Stimulated activated CD4-positive, alpha-beta T cell treated with anti-CD3 and anti-CD28 coated beads, Interleukin-12 subunit alpha, Interleukin-12 subunit beta, amount 100 ng/mL, for 24 hours (primary cell): ENCODE measurements at places on chromosomes 6 and 20.

DNA sequence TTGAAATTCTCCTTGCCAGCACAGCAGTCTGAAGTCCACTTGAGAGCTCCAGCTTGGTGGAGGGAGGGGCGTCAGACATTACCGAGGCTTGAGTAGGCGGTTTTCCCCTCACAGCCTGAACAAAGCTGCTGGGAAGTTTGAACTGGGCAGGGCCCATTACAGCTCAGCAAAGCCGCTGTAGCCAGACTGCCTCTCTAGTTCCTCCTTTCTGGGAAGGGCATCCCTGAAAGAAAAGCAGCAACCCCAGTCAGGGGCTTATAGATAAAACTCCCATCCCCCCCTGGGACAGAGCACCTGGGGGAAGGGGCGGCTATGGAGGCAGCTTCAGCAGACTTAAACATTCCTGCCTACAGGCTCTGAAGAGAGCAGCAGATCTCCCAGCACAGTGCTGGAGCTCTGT lies 325.3 kb downstream of the GJA1 start:
- no peak for DNase-seq

DNA sequence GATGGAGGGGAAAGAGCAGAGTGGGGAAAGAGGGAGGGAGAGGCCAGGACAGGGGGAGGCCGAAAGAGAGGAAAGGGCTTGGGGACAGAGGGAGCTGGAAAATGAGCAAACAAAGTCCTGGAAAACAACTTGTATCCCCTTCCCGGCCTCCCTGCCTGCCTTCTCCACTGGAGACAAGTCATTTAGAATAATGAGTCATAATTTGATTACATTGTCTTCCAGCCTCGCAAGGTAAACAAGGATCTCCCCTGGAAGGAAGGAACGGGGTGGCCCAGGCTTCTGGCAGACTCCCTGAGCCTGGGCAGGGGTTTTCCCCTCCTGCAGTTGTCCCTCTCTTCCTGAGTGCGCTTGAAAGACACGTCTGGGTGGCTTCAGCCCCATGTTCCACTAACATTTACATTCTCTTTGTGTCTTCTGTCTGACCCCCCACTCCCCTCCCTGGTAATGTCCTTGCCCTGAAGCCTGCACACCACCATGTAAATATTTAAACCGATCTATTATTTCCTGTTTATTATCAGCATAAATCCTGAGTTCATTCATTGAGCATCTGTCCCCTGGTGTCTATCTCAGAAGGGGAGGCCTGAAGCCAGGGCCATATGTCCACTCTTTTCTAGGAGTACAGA lies 12.1 kb upstream of the MRPS18A start:
- no peak for DNase-seq

GRCh38 chr6:70537266-70537665 lies 29.5 kb upstream of the SDHAF4 start:
- no peak for DNase-seq

DNA sequence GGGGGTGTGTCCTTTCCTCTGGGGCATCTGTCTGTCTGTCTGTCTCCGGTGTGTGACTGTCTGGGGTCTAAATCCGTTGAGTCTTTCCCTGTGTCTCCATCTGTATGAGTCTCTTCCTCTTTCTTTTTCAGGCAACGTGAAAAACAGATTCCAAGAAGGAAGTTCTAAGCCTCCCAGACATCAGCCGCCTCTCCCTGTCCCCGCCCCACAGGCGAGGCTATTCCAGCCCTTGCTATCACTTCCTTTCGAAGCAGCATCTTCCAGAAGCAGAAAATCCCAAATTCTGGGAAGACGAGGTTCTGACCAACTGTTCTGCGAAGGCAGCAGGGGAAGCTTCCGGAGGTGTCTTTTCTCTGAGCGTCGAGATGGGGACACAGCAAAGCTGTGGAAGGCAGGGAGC lies 34.0 kb downstream of the PMEPA1 start:
- DNase-seq: no peak

- no peak for DNase-seq
These were observed 50.7 kb downstream of the TNFAIP3 start for GRCh38 chr6:137917551-137918325.

- no peak for DNase-seq
These were observed 186.4 kb downstream of the SASH1 start for GRCh38 chr6:148529010-148529409.

GRCh38 chr6:154466971-154467679 lies 43.4 kb downstream of the CNKSR3 start:
- DNase-seq: no peak

- no peak for DNase-seq
These were observed 1.1 kb upstream of the JPH2 start for GRCh38 chr20:44187772-44188709.

GRCh38 chr6:18154507-18155149 lies at the start of gene TPMT:
Gene TPMT (minus strand): TSS chr6:18155077. CDS start chr6:18149127, 5,950 bp downstream.
- no peak for DNase-seq

DNA sequence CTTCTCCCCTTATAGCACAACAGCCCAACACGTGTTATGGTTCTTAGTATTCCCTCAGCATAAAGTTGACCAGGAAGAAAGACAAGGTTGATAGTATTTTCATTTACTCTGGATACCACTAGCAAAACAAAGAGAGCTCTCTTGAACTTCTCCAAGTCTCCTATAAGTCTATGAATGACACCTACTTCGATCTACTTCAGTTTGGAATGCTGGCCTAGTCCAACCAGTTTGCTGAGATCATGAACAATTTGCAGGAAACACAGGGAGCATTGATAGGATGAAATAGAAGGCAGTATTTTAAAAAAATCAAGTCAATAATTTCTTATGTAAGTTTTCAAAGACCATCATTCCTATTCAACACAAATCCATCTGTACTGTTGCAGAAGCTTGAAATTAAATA lies 93.6 kb downstream of the GJA10 start:
- DNase-seq: no peak

DNA sequence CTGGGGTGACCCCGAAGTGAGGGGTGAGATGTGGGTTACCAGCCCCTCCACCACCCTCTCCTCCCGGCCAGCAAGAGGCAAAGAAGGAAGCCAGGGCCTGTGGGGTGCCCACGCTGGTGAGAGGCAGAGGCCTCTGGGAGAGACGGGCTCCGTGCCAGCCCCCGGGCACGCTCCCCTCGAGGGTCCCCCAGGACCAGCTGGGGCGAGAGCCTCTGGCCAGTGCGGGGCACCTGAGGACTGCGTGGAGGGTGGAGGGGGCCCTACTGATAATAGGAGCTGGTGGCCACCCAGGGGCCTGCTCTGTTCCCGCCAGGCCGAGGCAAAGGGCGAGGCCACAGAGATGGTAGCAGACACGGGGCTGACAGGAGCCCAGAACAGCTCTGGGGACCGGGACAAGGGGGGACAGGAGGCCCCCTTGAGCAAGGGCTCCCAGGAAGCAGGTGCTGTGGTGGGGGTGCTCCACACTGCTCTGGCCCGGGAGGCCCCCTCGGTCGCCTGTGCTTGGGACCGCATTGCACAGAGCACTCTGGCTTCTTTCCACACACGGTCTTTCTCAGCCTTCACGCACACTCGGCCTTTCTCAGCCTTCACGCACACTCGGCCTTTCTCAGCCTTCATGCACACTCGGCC lies 226.9 kb downstream of the TTLL2 start:
- DNase-seq: no peak

- DNase-seq: no peak
These were observed 45.7 kb upstream of the TMEM170B start for GRCh38 chr6:11491596-11492463.

DNA sequence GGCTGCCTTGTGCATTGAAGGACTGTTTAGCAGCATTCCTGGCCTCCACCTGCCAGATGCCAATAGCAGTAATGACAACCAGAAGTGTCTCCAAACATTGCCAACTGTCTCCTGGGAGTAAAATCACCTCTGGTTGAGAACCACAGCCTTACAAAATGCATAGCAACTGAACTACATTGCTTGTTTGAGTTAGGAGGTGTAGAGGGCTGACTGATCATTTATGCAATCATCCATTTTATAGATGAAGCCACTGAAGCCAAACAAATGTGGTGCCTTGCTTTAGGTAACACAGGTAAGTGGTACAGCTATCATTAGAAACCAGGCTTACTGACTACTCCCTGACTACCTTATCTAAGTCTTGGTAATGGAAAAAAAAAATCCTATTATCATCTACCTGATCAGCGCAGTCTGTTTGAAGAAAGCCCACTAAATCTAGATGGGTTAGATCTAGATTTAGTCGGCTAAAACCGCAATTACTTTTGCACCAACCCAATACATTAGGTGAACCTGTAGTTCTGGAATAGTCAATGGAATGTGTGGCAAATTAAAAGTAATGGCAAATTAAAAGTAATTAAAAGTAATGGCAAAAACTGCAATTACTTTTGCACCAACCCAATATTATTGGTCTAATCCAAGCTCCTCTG lies 47.7 kb upstream of the F13A1 start:
- DNase-seq: no peak

GRCh38 chr6:30804333-30804732 lies 60.0 kb upstream of the IER3 start:
- no peak for DNase-seq

- DNase-seq: no peak
These were observed 9.0 kb downstream of the COL21A1 start for GRCh38 chr6:56238352-56238751.

- no peak for DNase-seq
These were observed 127.3 kb downstream of the TENT5A start for GRCh38 chr6:81625216-81625615.

DNA sequence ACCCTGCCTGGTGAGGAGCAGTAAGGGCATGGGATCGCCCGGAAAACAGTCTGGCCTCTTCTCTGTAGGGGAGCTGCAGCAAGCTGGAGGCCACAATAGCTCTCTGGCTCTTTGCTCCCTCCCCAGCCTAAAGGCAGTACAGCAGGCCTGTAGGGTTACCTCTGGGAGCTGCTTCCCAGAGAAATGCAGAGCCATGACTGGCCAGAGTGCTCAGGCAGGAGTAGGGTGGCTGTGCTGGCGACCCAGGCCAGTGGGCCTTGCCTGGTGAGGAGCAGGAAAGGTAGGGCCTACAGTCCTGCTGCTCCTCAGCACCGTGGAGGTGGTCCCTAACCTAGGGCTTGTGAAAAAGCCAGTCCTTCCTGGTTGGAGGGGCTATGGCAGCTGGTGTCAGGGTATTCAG lies 129.9 kb upstream of the CHD6 start:
- DNase-seq: no peak

DNA sequence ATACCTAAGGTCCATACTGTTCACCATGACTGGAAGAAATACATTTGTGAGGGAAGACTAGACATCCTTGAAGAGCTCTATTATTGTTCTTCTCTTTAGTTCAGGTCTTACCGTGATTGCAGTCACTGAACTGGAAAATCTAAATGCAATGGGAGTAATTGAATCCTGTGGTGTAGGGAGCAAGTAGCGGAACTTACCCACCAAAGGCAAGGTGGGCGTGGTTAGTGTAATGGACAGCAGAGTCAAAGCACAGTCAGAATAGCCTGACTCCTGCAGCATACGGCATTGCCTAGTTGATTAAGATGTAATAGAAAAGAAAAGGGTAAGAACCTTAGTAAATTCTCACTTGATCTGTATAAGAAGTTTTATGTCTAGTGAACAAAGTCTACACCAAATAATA lies 679.7 kb upstream of the EPHA7 start:
- no peak for DNase-seq

GRCh38 chr6:139482287-139482686 lies 107.8 kb upstream of the CITED2 start:
- DNase-seq: no peak

DNA sequence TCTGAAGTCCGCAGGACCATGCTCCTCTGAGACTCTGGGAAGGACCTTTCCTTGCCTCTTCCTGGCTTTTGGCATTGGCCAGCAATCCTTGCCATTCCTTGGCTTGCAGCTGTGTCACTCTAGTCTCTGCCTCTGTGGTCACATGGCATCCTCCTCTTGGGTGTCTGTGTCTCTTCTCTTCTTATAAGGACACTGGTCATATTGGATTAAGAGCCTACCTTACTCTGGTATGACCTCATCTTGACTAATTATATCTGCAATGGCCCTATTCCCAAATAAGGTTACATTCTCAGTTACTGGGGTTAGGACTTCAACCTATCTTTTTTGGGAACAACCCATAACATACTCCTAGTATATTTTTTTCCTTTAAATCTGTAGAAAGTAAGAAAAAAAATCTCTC lies 49.9 kb upstream of the GTSF1L start:
- no peak for DNase-seq

DNA sequence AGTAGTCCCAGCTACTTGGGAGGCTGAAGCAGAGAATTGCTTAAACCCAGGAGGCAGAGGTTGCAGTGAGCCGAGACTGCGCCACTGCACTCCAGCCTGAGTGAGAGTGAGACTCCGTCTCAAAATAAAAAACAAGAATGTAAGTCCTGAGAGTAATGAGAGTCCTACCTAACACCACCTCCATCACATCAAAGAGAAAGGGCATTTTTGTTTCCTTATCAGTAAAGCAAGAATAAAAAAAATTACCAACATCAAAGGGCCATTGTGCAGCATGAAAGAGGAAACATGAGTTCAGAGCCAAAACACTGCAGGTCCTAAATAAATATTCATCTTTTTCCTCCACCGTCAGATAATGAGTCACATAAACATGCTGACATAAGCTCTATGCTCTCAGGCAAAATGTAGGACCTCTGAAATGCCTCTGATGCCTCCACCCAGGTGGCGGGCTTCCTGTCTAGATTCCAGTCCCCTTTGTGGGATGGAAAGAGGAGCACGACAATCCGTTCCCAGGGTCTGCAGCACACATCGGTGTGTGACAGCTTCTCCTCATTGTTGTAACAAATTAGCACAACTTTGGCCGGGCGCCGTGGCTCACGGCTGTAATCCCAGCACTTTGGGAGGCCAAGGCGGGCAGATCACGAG lies 7.2 kb downstream of the ATP9A start:
- no peak for DNase-seq
